ENCODE measurements at places on chromosomes 13 and 19.
A peak's percentile ranks its signal among the peaks of the same experiment; 100 is the strongest.

GRCh38 chr19:29934257-29934656 lies 7.8 kb upstream of the URI1 start:
- no peak for DNase-seq
- H3K4me3 ChIP-seq = no peak overlapping the region
- H3K27me3 ChIP-seq = peaks cover 9% of the 10 kb centered on the region
- no peak overlapping the region for H3K27ac ChIP-seq
- H3K4me1 ChIP-seq = no peaks in the 10 kb centered on the region

GRCh38 chr19:2636897-2637683 lies 65.4 kb downstream of the GNG7 start:
- H3K4me3 ChIP-seq = no peak overlapping the region
- H3K4me1 ChIP-seq = peaks cover 6% of the 10 kb centered on the region
- H3K36me3 ChIP-seq = no peaks in the 10 kb centered on the region
- H3K27me3 ChIP-seq = peaks cover 17% of the 10 kb centered on the region
- H3K27ac ChIP-seq = peak overlapping the region; percentile 34

DNA sequence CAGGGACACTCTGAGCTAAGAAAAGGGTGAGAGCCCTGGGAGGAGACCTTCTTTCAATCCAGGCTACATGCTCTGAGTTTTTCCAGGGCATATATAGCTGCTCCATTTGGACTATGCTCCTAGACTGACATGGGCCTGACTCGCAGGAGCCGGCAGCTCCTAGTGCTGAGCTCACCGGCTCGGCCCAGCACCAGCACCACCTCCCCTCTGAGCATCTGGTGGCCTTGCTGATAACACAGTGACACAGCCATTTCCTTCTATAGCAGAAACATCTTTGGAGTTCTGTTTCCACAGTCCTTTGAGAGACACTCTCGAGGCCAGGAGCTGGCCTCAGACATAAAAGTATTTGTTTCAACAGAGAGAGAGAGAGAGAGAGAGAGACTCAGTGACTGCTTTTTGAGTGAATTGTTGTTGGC lies 184.9 kb downstream of the TM9SF2 start:
- no peak for DNase-seq
- no peaks in the 10 kb centered on the region for H3K4me1 ChIP-seq
- H3K27me3 ChIP-seq = peaks cover 10% of the 10 kb centered on the region

DNA sequence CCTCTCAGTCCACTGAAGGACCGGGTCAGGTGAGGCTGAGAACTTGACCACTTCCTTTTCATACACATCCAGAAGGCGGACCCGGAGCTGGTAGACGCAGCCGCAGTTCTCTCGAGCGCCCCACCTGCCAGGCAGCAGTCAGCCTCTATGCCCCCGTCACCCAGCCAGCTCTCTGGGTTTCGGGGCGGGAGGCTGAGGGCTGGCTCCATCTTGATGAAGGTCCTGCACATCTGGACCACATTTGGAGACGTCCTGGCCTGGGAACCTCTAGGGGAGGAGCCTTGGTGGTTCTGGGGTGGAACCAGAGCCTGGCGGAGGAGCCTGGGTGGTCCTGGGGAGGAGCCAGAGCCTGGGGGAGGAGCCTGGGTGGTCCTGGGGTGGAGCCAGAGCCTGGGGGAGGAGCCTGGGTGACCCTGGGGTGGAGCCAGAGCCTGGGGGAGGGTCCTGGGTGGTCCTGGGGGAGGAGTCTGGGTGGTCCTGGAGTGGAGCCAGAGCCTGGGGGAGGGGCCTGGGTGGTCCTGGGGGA lies 14.3 kb downstream of the MRPS12 start:
- no peak for DNase-seq
- H3K27me3 ChIP-seq = peaks cover 13% of the 10 kb centered on the region
- no peak overlapping the region for H3K4me3 ChIP-seq
- H3K27ac ChIP-seq = no peak overlapping the region

DNA sequence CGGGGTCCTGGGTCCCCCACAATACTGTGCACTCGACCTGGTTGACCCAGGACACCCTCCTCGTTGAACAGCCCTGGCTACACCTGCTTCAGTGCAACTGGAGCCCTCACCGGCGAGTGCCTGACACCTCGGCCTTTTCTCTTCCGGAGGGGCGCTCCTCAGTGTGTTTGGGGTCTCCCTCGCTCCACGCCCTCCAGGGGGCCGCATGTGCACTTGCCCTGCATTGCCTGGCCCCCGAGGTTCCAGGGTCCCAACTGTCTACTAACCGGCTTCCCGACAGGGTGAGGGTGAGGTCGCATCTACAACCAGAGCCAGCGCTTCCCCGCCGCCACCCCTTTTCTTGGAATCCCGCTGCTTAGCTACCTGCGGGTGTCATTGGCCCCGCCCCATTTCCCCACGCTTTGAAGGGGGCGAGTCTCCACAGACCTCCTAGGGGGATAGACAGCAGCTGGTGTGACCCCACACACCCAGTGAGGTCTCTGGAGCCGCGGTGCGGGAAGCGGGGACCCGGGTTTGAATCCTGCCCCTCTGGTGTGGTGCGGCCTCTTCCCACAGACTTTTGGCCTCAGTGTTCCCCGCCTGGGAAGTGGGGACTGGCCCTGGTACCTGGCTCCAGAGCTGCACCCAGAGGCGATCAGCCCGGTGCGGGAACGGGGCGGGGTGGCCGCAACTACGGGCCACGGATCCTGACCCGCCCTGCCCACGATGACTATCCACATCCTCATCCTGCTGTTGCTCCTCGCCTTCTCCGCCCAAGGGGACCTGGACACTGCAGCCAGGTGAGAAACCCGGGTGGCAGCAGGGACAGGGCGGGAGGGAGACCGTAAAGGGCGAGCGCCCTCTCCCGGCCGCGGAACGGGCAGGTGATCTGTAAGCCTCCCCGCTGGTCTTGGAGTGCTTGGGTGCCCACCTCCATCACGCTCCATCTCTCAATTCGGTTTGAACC lies at the start of gene ADM5:
Gene ADM5 (plus strand): TSS at position 462 of the 946 bp plus-strand sequence. CDS start 244 bp downstream, at position 706.
- DNase-seq = no peak
- peak within 1 kb of the TSS; percentile 70 for H3K27ac ChIP-seq
- peaks cover 26% of the 10 kb centered on the region for H3K36me3 ChIP-seq
- H3K4me1 ChIP-seq = peaks cover 19% of the 10 kb centered on the region

DNA sequence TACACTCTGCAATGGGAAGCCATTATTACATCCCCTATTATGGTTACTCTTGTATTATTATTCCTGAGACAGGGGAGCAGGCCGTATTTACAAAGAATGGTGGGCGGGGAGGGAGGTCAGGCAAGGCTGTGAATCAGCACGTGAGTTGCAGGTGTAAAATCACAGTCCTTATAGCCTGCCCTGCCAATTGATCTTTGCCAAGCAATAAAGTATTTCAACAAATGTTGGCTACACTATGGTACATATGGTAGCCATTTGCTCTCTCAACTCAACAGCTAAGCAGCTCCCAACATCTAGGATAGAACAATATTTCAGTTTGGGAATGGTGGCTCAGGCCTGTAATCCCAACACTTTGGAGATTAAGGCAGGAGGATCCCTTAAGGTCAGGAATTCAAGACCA lies 12.1 kb downstream of the EPS15L1 start:
- no peak overlapping the region for H3K4me3 ChIP-seq
- H3K36me3 ChIP-seq = peaks cover 15% of the 10 kb centered on the region
- H3K27me3 ChIP-seq = no peaks in the 10 kb centered on the region
- no peak overlapping the region for H3K27ac ChIP-seq

GRCh38 chr19:39052243-39052746 lies 19.9 kb upstream of the FBXO27 start:
- H3K4me3 ChIP-seq = no peak overlapping the region
- H3K4me1 ChIP-seq = no peaks in the 10 kb centered on the region
- H3K27ac ChIP-seq = no peak overlapping the region
- peak; percentile 34 for DNase-seq
- no peaks in the 10 kb centered on the region for H3K36me3 ChIP-seq

- peak overlapping the region; percentile 27 for H3K27ac ChIP-seq
- H3K27me3 ChIP-seq = no peaks in the 10 kb centered on the region
- H3K4me1 ChIP-seq = peaks cover 45% of the 10 kb centered on the region
- H3K4me3 ChIP-seq = peak overlapping the region; percentile 89
- no peak for DNase-seq
- peaks cover 24% of the 10 kb centered on the region for H3K36me3 ChIP-seq
These were observed 2.4 kb downstream of the CUL4A start for GRCh38 chr13:113211774-113212173.

DNA sequence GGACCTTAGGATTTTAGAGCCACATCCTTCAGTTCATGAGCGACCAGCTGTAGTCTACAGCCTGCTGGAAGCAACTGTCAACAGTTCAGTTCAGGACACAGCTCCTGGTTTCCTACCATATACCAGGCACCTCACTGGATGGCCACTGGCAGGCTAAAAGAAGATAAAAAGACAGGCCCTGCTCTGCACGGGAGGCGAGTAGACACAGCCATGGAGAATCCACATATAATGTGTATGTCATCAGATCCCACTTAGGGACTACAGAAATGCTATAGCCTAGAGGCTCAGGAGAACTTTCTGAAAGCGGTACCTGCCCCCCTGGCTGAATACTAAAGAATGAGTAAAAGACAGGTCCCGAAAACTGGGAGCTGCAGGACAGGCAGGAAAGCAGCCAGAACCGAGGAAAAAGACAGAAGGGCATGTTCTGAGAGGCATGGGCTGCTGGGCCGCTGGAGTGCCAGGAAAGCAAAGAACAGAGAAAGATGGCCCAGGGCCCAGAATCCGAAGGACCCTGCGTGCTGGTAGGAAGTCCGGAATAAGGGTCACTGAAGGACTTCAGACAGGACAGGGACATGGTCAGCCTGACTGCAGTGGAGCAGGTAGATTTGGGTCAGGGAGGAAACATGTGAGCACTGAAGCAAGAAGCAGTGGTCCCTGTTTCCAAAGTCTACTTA lies 23.5 kb downstream of the DZIP1 start:
- no peaks in the 10 kb centered on the region for H3K4me1 ChIP-seq
- no peak overlapping the region for H3K27ac ChIP-seq
- peaks cover 6% of the 10 kb centered on the region for H3K27me3 ChIP-seq

DNA sequence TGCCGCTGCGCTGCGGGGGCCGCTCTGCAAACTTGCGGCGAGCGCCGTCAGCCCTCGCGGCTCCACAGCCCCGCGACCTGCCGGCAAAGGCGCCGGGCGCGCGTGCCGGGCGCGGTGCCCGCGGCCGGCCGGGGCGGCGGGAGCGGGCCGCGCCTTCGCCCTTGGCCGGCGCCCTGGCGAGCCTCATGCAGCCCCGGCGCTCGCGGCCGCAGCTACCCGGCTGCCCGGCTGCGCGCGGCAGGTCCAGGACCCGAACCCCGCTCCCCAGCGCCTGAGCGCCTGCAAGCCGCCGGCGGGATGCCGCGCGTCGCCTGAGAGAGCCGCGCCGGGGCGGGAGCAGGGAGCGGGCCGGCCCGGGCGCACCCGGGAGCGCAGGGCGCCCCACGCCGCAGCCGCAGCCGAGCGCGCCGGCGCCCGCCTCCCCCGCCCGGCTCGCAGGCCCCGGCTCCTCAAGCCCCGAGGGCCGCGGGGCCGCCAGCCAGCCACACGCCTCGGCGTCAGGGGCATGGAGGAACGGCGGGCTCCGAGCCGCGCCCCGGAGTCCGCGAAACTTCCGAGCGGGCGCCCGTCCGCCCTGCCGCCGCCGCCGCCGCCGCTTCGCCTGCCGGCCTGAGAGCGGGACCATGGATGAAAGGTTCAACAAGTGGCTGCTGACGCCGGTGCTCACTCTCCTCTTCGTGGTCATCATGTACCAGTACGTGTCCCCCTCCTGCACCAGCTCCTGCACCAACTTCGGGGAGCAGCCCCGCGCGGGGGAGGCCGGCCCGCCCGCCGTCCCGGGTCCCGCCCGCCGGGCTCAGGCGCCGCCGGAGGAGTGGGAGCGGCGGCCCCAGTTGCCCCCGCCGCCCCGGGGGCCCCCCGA lies 564 bp downstream of the HS6ST3 start:
- no peak overlapping the region for H3K27ac ChIP-seq
- H3K4me1 ChIP-seq = no peaks in the 10 kb centered on the region
- DNase-seq = no peak
- peaks cover 39% of the 10 kb centered on the region for H3K27me3 ChIP-seq

- H3K36me3 ChIP-seq = no peaks in the 10 kb centered on the region
- DNase-seq = no peak
- peaks cover 7% of the 10 kb centered on the region for H3K27me3 ChIP-seq
- no peak overlapping the region for H3K27ac ChIP-seq
- no peaks in the 10 kb centered on the region for H3K4me1 ChIP-seq
- no peak overlapping the region for H3K4me3 ChIP-seq
These were observed 20.5 kb downstream of the NCAN start for GRCh38 chr19:19232261-19232721.

GRCh38 chr19:21740559-21740958 lies 26.8 kb downstream of the ZNF100 start:
- DNase-seq = no peak
- peaks cover 61% of the 10 kb centered on the region for H3K36me3 ChIP-seq
- H3K4me1 ChIP-seq = no peaks in the 10 kb centered on the region
- no peak overlapping the region for H3K4me3 ChIP-seq

DNA sequence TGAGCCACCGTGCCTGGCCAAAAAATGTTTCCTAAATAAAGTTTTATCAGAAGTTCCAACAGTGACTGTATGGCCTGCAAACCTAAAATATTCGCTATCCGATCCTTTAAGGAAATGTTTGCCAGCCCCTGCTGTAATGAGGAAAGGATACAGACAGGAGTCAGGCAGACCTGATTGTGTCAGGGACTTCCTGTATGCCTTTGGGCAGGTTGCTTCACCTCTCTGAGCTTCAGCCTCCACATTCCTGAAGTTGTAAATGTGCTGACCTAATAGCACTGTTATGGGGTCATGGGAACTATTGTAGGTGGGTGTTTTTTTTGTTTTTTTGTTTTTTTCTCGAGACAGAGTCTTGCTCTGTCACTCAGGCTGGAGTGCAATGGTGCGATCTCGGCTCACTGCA lies 6.2 kb downstream of the ABHD8 start:
- H3K4me1 ChIP-seq = peaks cover 2% of the 10 kb centered on the region
- no peak for DNase-seq
- H3K27me3 ChIP-seq = no peaks in the 10 kb centered on the region

- DNase-seq = no peak
- H3K4me1 ChIP-seq = no peaks in the 10 kb centered on the region
- peaks cover 36% of the 10 kb centered on the region for H3K27me3 ChIP-seq
- no peak overlapping the region for H3K27ac ChIP-seq
These were observed 180.5 kb downstream of the COL4A1 start for GRCh38 chr13:110126391-110126961.

DNA sequence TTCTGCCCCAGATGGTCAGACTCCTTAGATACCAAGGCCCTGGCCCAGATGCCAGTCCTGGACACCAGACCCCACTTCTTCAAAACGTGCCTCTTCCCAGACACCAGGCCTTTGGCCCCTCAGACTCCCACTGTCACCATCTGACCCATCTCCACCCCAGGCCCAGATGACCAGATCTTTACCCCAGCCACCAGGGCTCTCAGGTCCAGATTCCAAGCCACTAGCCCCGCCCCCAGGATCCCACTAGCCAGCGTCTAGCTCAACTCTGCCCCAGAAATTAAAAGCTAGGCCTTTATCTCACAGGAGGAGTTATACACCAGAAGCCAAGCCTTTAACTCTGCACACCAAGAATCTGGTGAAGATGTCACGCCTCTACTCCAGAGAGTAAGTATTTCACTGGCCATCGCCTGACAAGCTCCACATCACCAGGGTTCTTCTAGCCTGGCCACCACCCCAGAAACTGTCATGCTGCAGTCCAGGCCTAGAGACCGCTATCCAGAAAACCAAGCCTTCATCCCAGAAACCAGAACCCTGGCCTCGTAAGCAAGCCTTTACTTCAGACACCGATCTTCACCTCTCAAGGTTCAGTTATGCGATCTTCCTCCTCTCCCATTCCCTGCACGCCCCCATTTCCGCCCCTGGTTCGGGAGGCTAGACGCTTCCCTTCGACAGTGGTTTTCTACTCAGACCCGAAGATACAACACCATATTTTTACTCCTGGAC lies 595 bp downstream of the XAB2 start:
- H3K4me3 ChIP-seq = peak overlapping the region; percentile 98
- peaks cover 15% of the 10 kb centered on the region for H3K36me3 ChIP-seq
- H3K27me3 ChIP-seq = no peaks in the 10 kb centered on the region
- H3K27ac ChIP-seq = peak overlapping the region; percentile 98

GRCh38 chr13:79479882-79480281 lies 1.1 kb upstream of the NDFIP2 start:
- H3K27ac ChIP-seq = peak overlapping the region; percentile 95
- DNase-seq = no peak
- H3K36me3 ChIP-seq = peaks cover 28% of the 10 kb centered on the region
- peaks cover 63% of the 10 kb centered on the region for H3K4me1 ChIP-seq
- peaks cover 4% of the 10 kb centered on the region for H3K27me3 ChIP-seq
